ENCODE measurements at places on chromosomes 2 and 18.

DNA sequence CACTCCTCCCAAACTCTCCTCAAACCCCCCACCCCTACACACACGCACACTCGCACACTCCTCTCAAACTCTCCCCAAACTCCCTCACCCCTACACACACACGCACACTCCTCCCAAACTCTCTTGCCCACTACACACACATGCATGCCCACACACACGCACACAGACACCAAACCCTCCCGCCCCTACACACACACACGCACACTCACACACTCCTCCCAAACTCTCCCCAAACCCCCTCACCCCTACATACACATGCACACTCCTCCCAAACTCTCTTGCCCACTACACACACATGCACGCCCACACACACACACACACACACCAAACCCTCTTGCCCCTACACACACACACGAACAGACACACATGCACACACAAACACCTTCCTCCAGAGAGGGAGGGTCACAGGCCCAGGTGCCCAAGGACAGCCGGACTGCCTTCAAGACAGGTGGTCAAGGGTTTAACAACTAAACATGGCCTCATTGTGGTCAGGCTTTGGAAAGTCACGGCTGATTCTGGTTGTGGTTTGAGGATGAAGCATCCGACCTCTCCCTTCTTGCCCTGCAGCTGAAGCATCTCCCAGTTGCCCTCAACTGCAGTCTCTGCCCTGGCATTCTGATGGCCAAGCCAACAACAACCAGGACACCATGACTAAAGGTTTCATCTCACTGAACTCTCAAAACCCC, 72.3 kb upstream of the SNTG2 start:
- no peak for DNase-seq

DNA sequence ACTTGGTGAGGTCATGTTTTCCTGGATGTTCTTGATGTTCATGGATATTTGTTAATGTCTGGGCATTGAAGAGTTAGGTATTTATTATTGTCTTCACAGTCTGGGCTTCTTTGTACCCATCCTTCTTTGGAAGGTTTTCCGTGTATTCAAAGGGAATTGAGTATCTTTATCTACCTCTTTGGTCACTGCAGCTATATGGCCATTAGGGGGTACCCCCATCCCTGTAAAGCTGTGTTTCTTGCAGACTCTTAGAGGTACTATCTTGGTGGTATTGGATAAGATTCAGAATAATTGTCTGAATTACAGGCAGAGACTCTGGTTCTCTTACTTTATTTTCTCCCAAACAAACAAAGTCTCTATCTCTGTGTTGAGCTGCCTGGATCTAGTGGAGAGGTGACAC, 401.6 kb upstream of the FSIP2 start:
- DNase-seq, result no peak

DNA sequence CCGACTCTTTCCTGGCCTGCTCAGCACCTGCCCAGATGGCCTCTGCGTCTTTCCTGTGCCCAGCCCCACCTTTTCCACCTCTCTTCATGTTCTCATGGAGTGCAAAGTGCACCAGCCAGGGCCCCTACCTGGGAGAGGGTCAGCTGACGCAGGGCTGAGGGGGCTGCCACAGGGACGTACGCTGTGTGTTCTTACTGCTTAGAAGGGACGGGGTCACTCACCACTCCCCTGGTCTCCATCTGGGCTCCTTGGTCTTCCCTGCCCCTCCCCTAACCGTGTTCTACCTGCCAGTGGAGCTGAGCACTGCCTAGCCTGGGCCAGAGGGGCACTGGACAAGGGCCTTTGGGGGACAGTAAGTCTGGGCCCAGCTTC, 8.6 kb downstream of the ERFE start:
- no peak for DNase-seq

DNA sequence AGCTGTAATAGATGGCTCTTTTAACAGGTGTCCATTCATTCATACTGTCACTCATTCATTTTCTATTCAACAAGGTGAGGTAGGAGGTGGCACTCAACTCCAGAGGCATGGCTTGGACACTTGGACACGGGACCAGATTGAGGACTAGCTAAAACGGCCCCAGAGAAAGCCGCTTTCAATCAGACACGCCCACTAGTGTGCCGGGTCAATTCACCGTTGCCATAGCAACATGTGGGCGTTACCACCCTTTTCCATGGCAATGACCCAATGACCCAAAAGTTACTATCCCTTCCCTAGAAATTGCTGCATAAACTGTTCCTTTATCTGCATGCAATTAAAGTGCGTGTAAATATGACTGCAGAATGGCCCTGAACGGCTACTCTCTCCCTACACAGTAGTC, 49.2 kb upstream of the LGALSL start:
- no peak for DNase-seq

DNA sequence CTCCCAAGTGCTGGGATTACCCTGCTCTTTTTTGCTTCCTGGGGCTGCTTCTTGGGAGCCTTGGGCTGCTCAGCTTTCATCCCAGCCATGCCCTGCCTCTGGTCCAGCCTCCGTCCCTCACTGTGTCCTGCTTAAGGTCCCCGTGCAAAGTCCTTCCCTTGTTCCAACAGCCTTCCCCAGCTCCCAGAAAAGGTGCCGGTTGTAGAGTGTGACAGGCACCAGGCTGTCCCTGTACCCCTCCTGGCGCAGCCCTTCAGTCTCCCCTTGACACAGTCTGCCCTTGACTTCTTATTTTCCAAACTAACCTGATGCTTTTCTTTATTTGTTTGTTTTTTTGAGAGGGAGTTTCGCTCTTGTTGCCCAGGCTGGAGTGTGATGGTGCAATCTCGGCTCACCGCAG, 20.1 kb upstream of the ALPI start:
- no peak for DNase-seq

- DNase-seq, result no peak
These were observed 217.6 kb upstream of the FN1 start for GRCh38 chr2:215653344-215654030.

DNA sequence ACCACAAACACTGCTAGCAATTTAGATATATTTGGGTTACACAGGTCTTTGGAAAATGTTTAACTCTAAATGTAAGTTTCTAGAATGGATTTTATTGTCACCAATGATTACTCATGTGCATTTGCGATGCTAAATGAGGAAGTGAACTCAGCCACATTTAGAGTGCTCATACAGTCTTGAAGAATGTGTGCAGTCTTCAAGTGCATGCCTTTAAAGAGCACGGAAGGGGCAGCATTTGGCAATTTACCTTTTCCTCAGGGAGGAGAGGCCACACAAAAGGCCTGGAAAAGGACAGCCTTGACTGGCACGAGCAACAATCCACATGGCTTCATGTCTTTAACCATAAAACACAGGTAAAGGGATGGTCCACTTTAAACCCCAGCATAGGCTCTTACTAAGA, 78.5 kb upstream of the STK17B start:
- DNase-seq, result no peak

DNA sequence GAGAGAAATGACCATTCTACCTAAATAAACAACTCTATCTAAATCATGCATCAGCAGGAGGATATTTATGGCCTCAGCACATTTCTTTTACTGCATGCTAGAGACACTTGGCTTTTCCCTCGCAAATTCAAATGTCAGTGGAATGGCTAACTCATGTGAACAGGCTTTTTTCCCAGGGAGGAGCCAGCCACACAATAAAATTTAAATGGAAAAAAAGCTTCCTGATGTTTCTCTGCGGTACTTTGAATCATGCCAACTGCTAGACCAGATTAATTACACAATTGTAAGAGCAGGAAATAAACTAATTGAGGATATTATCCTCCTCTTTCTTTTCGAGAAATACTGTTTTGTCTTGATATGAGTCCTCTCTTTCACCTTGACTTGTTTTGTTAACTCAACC, 676.3 kb downstream of the IRS1 start:
- DNase-seq, result no peak

DNA sequence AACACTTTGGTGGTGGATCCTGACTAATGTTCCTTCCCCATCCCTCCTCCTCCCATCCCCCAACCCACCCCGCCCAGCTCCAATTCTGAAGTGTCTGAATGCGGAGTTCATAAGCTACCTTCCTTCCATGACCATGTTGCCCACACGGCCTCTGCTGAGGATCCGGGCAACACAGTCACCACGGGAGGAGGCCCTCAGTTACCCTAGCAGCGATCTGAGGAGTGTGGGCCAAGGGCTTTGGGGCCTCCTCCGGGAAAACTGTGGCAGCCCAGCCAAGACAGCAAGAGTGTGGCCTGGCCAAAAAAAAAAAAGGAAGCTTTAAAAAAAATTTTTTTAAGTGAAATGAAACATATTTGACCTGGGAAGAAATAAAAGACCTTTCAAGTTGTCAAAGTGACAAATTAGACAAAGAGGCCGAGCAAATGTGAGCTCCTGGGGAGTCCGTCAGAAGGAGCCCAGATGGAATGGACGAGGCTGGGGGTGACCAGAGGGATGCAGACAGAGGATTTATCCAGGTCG, 169.0 kb upstream of the PKDCC start:
- DNase-seq, result no peak

DNA sequence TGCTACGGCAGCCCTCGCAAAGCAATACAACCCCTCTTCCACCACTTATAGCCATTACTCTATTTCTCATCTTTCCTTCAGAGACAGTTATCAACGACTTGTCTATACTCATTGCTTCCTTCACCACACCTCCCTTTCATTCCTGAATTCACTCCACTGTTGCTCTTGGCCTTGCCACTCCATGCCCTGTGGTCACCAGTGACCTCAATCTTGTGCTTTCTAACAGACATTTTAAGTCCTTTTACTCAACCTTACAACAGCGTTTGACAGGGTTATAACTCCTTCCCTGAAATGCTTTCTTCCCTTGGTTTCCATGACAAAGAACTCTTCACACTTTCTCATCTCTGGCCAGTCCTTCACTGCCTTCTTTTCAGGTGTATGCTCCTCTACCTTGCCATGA, 90.6 kb upstream of the CCDC141 start:
- DNase-seq, result no peak

DNA sequence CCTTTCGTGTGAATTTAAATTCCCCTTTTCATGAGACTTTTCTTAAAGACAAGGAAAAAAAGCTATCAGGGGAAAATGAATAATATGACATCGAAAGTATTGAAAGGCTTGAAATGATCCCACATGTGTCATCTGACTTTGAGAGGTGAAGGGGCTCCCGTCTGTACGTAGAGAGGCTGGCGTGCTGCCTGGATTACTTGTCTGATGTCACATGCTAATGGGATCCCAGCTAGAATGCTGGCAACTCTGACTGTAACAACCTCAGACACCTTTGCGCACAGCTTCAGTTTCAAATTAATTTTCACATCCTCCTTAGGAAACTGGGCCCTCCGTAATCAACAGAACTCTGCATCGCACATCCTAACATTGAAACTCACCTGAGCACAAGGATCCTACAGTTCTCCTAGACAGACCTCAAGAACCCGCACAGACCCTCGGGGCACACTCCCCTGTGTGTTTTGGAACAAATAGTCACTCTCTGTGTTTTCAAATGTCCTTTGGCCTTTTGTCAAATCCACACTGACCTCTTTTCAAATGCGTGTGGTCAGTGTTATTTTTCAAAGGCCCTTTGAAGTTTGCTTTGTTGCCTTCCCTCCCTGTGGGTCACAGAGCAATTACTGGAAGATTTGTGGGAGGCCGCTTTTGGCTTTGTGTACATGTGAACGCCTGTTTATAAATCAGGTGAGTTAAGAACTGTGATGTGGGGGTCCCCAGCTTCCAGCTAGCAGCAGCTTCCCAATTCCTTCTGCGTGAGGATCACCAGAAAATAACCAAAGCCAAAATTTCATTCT, 65.9 kb downstream of the IL1R2 start:
- no peak for DNase-seq

- no peak for DNase-seq
These were observed 1.6 kb downstream of the TMEM185B start for GRCh38 chr2:120221616-120222015.

DNA sequence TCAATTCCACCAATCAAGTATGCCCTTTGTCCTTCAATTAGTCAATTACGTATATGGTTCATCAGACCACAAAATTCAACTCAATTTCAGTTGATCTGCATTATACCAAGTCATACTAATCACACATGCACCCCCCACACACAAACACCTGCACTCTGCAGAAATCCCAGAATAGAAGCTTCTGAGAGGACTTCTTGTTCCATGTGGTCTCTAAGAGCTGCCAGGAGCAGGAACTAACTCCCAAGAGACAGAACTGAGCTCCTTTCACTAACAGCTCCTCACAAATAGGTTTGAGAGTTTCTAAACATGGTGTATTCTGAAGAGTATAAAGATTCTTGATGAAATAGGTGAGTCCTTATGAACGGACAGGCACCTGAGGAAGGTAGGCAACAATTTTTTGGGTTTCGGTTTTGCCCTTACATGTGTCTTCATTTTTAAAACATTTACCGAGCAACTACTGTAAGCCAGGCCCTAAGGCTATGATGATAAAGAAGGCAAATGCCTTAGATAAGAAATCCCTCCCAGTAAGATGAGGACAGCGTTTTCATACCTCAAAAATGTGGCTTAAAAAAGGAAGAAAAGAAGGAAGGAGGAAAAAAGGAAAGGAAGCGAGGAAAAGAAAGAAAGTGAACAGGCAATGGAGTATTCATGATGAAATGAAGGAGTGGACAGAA, 183.1 kb downstream of the PID1 start:
- no peak for DNase-seq

DNA sequence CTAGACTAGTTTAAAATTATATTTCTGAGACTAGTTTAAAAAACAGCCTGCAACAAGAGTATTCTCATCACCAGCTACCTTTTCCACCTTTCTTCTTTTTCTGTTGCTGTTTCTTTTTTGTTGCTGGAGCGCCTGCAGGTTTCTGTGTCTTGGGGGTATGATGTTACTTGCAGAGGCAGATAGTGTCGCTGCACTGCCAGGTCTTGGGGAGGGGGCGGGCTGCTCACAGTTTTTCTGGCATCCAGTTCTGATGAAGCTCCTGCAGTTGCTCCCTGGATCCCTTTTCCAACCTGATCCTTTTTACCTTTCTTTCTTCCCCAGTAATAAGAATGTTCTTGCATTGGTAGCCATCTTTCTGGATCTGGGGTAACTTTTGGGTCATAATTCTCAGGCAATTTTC, 8.0 kb upstream of the C18orf32 start:
- no peak for DNase-seq

DNA sequence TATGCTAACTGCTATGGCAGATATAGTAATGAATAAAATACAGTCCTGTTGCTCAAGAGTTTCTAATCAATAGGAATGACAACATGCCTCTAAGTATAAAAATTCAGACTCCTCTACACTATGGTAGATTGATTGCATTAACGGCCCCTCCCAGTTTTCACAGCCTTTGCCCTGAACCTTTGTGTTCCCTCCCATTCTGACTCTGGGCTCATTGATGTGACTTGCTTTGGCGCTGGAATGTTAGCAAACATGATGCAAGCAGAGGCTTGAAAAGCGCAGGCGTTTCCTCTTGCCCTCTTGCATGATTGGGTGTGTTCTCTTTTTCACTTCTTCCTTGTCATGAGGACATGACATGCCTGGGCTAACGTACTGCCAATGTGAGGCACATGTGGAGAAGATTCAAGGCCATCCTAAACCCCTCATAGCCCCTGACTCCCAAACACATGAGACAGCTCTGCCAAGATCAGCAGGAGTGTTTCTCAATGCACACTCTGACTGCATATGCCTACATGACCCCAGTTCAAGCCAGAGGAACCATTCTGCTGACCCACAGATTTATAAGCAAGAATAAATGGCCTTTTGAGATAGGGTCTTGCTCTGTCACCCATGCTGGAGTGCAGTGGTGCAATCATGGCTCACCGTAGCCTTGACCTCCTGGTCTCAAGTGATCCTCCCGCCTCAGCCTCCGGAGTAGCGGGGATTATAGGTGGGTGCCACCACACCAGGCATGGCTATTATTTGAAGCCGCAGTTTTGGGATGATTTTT, 49.7 kb upstream of the CD28 start:
- DNase-seq, result no peak

GRCh38 chr2:215363039-215363438, 51.2 kb downstream of the ATIC start:
- no peak for DNase-seq

Measured in SK-N-MC (cell line).